ENCODE measurements at places on chromosomes 6 and 20.

DNA sequence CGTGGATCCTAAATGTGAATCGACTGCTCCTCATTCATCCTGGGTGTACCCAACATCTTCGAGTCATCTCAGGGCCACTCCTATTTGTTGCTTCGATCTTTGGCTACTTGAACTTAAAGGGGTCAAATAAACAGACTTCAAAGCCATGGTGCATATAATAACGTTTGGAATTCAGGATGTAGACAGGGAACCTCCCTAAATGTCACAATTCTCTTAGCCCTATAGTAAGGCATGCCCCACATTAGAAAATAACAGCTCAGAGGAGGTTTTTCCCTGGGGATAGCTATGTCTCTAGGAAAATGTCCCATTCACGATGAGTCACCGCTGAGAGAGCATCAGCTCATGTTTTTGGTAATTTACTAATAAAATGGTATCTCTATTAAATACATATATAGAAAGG is 54.8 kb upstream of the BMP6 start:
- DNase-seq = no peak

DNA sequence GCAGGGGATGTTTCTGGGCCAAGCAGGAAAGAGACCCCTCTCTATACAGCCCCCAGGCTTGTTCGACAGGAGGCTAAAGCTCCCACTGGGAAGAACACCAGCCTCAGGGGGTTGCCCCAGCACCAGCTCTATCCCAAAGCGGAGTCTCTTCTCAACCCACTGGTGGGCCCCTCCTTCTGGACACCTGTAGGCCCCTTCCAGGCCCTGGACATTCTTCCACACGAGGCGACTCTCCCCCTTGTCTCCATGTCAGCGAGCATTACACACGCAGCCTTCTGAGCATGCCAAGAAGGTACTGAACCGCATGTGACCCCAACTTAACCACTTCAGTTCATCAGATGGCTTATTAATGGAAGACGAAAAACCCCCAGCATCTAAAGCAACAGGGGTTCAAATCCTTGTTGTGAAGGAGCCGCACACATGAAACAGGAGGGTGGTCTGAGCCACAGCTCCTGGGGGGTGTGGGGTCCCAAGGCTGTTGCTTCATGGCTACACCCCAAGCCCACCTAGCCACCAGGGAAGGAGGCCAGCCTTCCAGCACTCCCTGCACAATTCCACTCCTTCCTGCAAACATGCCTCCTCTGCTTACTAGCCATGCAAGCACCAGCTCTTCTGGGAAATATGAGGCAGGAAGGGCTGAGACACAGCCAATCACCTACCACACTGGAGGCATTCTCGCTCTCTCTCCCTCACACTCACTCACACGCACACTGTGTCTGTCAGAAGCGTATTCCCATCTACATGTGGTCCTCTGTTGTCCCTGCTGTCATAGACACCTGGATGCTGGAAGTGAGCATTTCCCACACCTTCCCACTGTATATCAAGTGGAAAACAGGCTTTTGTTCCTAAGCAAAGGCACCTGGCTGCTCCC is 104.5 kb downstream of the NOL4L start:
- no peak for DNase-seq

DNA sequence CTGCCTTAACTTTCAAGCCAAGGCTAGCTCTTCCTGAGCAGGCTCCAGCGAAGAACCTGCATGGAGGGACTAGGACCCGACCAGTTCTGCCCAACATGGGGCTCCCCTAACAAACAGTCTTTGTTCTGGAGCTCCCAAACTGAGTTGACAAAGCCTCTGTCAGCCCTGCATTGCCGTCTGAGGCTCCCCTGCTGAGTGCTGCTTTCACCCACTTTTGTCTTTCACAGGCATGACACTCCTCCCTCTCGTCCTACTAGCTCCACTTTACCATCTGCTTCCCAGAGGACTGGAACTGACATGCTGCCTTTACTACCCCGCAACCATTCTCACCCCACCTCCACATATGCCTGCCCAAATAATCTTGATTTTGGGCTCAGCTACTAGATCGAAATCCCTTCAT is 45.1 kb upstream of the B4GALT5 start:
- DNase-seq = no peak

DNA sequence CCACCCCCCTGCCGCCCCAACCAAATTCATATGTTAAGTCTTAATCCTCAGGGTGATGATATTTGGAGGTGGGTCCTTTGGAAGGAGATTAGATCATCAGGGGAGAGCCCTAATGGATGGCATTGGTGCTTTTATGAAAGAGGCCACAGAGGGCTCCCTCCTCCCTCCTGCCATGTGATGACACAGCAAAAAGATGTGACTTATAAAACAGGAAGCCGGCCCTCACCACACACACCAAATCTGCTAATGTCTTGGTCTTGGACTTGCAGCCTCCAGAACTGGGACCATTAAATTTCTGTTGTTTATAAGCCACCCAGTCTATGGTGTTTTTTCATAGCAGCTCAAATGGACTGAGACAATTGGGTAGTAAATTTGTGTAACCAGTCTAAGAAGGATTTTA is 176.3 kb downstream of the ADGRG6 start:
- DNase-seq = no peak

GRCh38 chr6:42038163-42038562 is 12.2 kb upstream of the TAF8 start:
- no peak for DNase-seq

DNA sequence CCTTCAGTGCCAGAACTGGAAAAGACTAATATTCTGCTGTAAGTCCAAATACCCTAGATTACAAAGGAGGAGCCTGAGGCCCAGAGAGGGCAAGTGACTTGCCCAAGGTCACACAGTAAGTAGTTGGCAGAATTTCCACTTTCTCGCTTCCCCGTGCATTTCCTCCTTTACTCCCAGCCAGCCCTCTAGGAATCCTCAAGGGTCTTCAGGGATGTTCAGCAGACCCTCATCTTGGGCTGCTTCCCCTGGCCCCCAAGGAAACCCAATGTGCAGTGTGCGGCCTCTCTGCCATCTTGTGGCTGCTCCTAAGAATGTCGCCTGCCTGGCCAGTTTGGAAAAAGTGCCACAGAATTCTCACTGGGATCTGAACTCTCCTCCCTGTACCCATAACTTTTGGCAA is 217.7 kb upstream of the LRFN2 start:
- no peak for DNase-seq
